ENCODE measurements at places on chromosomes 1 and 21.

DNA sequence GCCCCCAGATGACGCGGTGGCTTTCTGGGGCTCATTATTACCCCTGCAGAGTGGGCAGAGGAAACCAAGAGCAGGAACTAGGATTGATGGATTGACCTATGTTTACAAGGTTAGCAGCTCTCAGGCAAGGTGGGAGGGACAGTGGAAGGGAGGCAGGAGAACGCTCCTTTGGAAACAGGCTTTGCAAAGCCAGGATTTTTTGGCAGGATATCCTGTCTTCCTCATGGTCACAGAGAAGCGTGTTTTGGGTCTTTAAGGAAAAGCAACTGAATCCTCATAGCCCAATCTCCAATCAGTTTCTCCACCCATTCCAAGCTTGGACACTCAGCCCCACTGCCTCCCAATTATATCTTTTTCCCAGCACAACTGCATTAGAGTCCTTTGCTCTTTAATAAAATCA lies 105.6 kb upstream of the SOD1 start:
- no peak for DNase-seq

DNA sequence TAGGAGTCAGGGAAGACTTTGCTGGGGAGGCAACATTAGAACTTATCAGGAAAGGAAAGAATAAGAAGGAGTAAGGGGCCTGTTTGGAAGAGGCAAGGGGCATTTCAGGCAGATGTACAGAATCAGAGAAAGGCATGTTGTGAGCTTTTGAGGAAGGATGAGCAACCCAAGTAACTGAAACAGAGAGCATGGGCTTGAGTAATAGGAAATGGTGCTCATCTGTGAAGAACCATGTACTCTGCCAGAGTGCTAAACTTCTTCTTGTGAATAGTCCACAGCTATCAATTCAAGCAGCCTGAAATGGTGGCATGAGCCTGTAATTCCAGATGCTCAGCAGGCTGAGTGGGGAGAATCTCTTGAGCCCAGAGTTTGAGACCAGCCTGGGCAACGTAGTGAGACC lies 19.2 kb upstream of the PIGK start:
- DNase-seq, result no peak

- peak; percentile 22 for DNase-seq
Observed at GRCh38 chr1:66137235-66137634, 344.5 kb downstream of the PDE4B start.

GRCh38 chr21:27152996-27153395 lies 186.1 kb upstream of the ADAMTS5 start:
- no peak for DNase-seq

DNA sequence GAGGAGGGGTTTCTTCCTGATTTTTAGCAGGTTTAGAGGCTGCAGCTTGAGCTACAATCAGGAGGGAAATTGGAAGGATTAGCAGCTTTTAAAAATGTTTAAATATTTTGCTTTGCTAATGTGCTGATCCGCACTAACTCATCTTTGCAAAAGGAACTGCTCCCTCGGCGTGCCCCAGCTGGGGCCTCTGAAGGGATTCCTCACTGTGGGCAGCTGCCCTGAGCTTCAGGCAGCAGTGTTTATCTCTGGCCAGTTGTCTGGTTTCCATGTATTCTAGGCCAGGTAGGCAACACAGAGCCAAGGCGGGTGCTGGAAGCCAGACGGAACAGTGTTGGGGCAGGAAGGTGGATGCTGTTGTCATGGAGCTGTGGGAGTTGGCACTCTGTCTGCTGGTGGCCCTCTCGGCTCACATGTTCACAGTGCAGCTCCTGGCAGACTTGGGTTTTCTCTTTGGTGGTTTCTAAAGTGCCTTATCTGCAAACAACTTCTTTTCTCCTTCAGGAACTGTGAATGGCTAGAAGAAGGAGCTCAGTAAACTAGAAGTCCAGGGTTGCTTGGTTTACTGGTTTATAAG lies 18.9 kb downstream of the NECAP2 start:
- DNase-seq, result no peak

DNA sequence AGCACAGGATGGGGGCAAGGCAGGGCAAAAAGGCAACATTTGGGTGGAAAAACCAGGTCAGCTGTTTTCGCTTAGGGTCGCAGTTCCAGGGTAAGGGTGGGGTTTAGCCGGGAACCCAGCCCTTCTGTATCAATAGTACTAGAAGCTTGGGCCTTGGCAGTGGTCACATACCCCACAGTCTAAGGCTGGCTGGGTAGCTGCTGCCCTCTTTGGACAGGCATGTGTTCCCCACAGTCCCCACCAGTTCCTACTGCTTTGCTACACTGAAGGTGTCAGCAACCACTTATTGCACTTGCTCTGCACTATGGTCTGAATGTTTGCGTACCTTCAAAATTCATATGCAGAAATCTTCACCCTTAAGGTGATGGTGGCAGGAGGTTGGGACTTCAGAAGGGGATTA lies 349.8 kb downstream of the LTN1 start:
- DNase-seq, result no peak

DNA sequence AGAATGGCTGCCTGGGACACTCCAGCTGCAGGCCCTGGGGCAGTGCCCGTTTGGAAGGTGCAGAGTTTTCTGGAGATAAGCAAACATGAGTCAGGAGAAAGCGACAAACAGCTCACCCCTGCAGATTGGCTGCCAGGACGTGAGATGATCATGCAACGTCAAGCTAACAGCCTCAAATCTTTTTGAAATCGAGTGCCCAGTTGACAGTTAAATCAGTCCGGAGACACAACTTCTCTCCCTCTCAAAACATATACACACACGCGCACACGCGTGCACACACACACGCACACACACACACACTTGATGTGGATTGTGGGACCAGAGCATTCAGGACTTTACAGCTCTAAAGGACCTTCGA lies 49.4 kb downstream of the TENT5C start:
- no peak for DNase-seq

DNA sequence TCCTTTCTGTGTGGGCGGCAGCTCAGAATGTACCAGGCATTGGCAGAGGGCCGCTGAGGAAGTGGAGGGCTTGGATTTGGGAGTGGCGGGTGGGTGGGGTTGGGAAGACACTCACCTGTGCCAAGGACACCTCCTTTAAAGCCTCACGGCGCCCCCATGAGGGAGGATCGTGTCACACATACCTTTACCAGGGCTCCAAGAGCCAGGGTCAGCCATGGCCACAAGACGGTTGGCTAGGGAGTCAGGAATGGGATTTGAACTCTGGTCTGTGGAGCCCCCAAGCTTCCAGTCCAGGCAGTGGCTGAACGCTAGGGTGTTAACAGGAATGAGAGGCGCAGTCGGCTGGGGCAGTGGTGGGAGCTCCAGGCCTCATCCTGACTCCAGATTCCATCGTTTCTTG lies 4.6 kb downstream of the NBL1 start:
- DNase-seq, result no peak

GRCh38 chr1:109241344-109241743 lies 8.0 kb upstream of the CELSR2 start:
- no peak for DNase-seq

GRCh38 chr1:111252786-111253185 lies 25.3 kb downstream of the CHI3L2 start:
- DNase-seq, result no peak

GRCh38 chr1:174982971-174983689 lies 16.6 kb upstream of the CACYBP start:
- DNase-seq, result peak; percentile 59

- no peak for DNase-seq
Observed at GRCh38 chr1:16083486-16083885, 10.0 kb upstream of the FAM131C start.

- no peak for DNase-seq
Observed at GRCh38 chr21:18987520-18988026, 584.0 kb upstream of the TMPRSS15 start.

- DNase-seq, result no peak
Observed at GRCh38 chr1:168442931-168443330, 100.9 kb downstream of the XCL2 start.

GRCh38 chr1:169339773-169340172 lies 27.8 kb downstream of the NME7 start:
- DNase-seq, result no peak

- no peak for DNase-seq
Observed at GRCh38 chr1:178341261-178341956, 155.4 kb downstream of the CLEC20A start.

- DNase-seq, result no peak
Observed at GRCh38 chr1:111707906-111708305, 31.3 kb downstream of the INKA2 start.
